ENCODE measurements at places on chromosomes 5 and 9. TPM values are rescaled to one million over a fixed set of nuclear protein-coding genes. Genes with fewer than 3 reads are reported as not detected.

The PCDHB4 gene
- not detected for total RNA-seq

The XPA gene
- total RNA-seq = 20.5 TPM

The ATP6V1G1 gene
- total RNA-seq = 265 TPM

The CCDC180 gene
- total RNA-seq = 5.0 TPM

The PSIP1 gene
- 113 TPM for total RNA-seq

The PCDHGB4 gene
- 0.31 TPM for total RNA-seq

The PCDHGA6 gene
- total RNA-seq = 0.10 TPM

The PCDHGA9 gene
- total RNA-seq = 0.42 TPM

The GNG10 gene
- 41.8 TPM for total RNA-seq

The GTF3C5 gene
- total RNA-seq = 29.7 TPM

The TOMM5 gene
- 37.5 TPM for total RNA-seq

The EGFLAM gene
- not detected for total RNA-seq

The CREBRF gene
- total RNA-seq = 161 TPM

All from mononuclear cell (primary cell).